ENCODE measurements at places on chromosomes 13 and 19.

DNA sequence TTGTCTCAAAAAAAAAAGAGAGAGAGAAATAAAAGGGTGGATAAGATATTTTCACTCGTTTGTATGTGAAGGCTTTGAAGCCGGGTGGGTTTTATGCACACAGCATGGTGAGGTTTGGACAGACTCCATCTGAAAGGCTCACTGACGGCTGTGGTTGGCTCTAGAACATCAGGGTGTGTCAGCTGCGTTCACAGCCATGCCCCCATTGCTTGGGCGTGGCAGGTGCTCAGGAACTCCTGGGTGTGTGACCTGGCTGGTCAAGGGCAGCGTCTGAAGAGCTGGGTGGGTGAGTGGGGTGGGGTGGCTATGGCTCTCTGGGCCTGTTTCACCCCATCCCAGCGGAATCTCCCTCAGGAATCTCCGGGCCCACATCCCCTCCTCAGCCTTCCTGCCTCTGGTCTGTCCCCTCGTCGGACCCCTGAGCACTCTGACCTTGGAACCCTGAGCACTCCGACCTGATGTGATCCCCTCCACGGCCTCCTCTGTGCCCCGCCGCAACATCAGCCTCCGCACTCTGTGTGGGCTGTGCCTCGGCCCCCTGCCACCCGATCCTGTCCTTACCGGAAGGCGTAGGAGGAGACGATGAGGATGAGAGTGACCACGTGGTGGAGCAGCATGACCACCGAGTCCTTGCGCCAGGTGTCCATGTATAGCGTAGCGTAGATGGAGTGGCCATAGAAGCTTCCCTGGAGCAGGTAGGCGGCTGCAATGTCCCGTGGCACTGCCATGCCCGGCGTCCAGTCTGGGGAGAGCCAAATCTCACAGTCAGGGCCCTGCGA lies 12.2 kb downstream of the CERS1 start:
- DNase-seq: no peak

DNA sequence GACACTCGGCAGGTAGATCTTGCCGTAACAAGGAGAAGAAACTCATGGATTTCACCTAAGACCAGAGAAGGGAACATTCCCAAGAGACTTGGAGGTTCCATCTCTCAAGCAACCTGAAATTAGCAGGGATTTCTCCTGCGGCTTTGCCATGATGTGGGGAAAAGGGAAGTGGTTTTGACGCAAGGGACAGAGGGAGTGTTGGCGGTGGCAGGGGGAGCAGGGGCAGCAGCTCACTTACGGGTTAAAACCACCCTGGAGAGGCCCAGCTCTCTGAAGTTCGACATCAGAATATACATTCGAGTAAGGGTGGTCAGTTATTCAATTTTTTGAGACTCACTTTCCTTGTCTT lies 76.1 kb upstream of the POMP start:
- no peak for DNase-seq

DNA sequence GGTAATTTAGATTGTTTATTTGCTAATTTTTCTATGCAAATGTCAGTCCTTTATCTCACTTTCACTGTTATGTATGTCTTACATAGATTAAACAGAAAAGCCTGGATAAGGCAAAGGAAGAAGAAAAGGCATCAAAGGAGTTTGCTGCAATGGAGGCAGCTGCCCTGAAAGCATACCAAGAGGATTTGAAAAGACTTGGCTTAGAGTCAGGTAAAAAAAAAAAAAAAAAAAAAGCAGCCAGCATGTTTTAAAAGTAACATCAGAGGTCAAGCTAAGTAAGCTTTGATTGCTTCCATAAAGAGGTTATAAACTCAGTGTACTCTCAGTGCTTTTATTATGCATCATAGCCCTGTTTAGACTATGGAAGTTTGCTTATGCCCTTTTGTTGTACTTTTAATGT lies 3.8 kb downstream of the WBP4 start:
- DNase-seq: peak; percentile 56

GRCh38 chr19:39481229-39481545 lies 549 bp downstream of the TIMM50 start:
- no peak for DNase-seq

DNA sequence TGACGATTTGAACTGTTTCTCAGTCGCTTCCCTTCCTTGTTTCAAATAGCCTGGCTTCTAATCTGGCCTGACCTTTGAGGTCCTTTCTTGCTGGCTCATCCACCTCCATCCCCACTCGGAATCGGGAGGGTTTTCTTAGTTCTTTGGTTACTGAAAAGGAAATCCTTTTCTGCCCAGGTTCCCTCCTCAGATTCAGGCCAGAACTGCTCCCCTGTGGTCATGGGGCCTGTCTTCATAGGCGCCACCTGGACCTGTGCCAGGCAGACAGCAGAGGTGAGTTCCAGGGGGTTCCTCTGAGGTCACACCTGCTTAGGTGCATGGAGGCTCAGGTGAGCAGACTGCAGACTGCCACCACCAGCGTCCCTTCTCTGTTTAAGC lies 62.4 kb downstream of the AKAP11 start:
- no peak for DNase-seq

DNA sequence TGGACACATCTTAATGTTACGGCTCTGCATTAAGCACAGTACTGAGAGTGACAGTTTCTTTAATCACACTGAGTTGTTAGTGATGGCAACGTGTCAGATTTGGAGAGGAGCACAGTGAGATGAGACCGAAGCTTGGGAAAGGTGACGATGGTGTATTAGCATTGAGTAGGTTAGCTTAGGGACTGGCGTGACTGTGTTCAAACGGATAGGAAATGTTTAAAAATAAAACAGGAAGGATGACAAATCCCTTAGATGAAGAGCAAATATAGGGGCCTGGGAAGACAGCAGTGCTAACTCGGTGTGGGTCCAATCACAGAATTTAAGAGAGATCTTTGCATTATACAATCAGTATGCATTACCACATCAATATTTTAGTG lies 384.3 kb downstream of the HS6ST3 start:
- DNase-seq: no peak

- no peak for DNase-seq
Measured at GRCh38 chr19:718991-719512, 10.3 kb downstream of the PALM start.

- no peak for DNase-seq
Measured at GRCh38 chr19:13066933-13067807, 35.5 kb downstream of the LYL1 start.
